Stimulated activated CD4-positive, alpha-beta T cell treated with anti-CD3 and anti-CD28 coated beads, Interleukin-2, amount 100 ng/mL, for 48 hours (primary cell): ENCODE measurements at places on chromosomes 13 and 19.

DNA sequence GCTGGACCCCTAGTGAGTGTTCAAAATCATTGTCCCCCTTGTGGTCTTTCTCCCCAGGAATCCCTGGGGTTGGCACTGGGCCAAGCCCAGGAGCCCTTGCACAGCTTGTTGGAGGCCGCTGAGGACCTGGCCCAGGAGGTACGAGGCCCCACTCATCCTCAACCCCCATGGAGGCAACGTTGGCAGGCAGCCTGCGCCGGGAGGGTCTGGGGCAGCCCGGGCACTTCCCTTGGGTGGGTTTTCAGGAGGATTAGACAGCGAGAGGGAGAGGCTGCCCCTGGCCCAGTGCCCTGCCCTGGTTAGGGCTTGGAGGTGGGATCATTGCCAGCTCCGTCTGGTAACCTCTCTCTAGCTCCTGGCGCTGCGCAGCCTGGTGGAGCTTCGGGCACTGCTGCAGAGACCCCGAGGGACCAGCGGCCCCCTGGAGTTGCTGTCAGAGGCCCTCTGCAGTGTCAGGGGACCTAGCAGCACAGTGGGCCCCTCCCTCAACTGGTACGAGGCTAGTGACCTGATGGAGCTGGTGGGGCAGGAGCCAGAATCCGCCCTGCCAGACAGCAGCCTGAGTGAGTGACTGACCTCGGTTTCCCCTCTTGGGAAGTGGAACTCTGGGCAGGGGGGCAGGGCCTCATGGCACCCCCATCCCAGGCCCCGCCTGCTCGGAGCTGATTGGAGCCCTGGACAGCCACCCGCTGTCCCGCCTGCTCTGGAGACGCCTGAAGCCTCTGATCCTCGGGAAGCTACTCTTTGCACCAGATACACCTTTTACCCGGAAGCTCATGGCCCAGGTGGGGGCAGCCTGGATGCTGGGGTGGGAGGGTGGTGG is 3.0 kb downstream of the ABCA7 start:
- DNase-seq = no peak

GRCh38 chr13:31115616-31116015 is 46.1 kb downstream of the HSPH1 start:
- no peak for DNase-seq

- no peak for DNase-seq
Observed at GRCh38 chr13:52947921-52948373, 80.7 kb upstream of the OLFM4 start.

DNA sequence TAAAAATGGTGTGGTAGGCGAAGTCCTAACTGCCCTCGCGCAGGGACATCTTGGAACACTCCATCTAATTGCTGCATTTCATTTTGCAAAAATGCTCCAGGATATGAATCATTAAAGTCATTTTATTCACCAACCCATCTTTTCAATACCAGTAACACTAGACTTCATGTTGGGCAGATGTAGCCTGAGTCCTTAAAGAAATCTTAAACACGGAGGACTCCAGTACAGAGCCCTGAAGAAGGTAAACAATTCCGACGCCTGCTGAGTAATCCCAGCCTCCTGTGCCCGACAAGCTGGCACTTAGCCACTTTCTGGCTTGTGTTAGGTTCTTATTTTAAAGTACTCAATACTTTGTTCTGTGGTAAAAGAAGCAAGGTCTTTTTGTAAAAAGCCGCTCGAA is 58.0 kb upstream of the IRS2 start:
- DNase-seq = no peak

DNA sequence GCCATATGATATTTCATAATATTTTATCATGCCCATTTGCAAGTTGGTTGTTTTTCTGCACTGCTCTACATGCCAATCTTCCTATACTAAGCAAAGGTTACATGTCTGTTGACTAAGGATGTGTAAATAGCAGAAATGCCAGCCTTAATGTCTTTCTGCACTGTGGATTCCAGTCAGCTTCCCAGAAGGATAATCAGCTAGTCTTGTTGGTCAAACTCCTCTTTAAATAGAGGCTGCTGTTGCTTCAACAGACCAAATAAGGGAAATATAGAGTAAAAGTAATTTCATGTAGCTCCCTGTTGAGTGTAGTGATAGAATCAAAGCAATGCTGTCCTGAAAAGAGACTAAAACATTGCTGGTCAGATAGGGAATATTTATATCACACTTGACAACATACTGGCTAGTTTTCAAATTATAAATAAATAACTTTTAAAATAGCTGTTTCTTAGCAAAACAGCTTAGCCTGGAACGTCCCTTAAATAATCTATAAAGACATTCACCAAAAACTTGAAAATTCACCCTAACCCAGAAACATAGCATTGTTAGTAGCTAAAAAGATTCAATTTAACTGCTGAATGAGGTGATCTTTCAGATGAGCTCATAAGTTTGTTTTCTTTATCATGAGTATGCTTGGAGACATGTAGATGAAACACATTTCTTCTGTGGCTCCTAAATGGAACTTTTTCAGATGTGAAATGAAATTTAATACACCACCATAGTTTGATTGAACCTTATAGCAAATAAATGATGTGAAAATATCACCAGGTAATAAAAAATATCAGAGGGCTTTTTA is 56.6 kb downstream of the FRY start:
- DNase-seq = no peak

- no peak for DNase-seq
Observed at GRCh38 chr13:27956576-27957300, 12.4 kb downstream of the CDX2 start.

DNA sequence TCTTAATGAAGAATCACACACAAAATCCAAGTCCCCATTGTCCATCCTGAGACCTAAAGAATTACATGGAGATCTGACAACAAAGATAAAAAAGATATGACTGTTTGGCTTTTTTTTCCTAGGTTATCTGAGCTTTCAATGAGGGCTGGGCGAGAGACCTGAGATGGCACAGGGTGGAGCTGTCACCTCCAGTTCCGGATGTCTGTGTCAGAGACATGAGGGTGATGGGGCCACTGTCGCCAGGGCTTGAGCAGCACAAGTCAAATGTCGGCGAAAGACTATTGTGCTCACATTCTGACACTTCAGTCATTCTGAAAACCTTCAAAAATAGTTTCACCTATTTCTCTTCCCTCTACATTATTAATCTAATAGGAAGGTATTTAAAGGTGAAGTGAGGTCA is 65.7 kb downstream of the SLC7A1 start:
- no peak for DNase-seq

DNA sequence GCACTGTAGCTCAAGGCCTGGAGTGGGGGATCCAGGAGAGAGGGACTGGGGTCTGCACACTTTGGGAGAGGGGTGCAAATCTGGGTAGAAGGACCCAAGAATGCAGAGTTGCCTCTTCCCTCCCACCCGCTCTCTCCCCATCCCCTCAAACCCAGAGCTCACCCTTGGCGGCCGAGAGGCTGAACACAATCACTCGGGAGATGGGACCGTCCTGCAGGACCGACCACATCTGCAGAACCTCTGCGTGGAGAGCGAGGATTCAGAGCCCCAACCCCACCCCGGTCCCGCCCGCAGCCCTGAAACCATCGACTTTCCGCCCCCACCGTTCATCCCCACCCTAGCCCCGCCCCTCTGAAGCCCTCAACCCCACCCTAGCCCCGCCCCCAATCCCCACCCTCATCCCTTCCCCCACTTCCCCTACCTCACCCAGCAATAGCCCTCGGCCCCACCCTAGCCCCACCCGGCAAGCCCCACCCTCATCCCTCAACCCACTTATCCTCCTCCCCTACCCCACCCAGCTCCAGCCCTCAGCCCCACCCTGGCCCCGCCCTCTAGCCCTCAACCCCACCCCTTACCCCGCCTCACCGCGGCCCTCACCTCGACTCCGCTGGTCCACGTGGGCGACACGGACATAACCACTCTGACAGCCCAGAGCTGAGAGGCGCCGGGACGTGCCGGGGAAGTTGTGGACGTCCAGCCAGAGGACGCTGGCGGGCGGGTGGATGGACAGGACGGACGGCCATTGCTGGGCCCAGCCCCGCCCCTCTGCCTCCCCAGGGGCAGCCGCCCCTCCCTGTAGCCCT is 4.1 kb downstream of the KPTN start:
- no peak for DNase-seq

DNA sequence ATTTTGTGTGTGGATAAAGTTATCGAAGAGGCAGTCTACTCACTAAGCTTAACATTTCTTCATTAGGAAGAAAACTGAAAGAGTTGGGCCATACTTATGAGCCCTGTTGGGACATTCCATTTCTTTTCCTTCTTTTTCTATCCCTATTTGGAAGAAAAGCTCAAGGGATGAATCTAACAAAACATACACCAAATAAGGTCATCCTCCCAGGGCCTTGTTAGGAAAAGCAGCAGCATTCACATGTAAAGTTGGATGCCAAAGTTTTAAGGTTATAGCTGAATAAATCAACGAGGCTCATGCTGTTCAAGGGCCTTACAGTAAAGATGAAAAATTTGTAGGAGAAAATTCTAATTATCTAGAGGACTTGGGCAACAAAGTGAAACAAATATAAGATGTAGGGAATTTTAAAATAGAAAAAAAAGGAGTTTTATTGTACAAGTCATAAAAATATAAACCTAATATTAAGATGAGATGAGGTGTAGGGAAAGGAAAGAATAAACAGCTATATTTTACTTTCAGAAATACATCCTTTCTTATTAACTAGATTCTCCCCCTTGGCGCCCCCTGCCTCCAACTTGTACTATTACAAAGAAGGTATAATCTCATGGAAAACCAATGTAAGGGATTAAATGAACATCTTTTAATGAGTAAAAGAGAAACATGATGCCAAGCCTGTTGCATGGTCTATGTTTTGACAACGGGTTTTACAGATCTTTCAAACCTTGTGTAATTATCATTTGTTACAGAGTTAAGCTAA is 160.4 kb downstream of the PCDH20 start:
- no peak for DNase-seq

DNA sequence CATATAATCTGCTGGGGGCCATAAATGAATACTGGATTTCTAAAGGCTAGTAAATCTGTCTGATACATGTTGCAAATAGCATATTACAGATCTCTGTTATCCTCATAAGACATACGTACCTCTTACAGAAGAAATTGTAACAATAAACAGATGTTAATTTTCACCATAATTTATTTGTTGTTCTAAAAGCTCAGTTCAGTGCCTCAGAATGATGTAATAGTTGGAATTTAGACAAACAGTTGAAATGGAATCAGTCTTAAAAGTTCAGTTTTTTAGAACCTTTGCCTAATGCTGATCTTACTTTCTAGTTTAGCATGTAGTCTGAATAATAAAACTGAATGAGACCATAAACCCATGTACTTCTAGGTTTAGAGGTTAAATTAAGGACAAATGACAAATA is 43.1 kb downstream of the B3GLCT start:
- no peak for DNase-seq

DNA sequence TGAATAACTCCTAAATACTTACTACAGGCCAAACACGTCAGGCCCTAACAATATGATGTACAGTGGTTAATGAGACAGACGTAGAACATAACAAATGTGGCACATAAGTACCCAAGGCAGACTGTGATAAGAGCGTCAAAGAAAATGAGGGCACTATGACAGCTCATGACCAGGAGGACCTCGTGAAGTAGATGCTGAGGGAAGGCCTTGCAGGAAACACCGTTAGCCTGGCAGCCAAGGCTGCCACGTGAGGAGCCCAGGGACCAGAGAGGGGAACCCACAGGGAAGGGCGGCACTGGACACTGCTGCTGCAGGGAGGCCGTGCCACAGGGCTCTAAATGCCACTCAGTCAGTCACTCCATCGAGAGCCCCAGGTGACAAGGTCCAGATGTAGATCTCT is 5.7 kb downstream of the TUBGCP3 start:
- no peak for DNase-seq

GRCh38 chr19:32563761-32564160 is 17.2 kb upstream of the PDCD5 start:
- DNase-seq = no peak

- DNase-seq = peak; percentile 68
Observed at GRCh38 chr19:1000095-1000494, at the start of gene GRIN3B. Gene GRIN3B, plus strand, starts transcription at chr19:1000419. Its CDS starts 19 bp downstream, at chr19:1000438.
